ENCODE measurements at places on chromosomes 2 and 18.

GRCh38 chr18:22174341-22175145 is 5.2 kb downstream of the GATA6 start:
- no peak for DNase-seq

DNA sequence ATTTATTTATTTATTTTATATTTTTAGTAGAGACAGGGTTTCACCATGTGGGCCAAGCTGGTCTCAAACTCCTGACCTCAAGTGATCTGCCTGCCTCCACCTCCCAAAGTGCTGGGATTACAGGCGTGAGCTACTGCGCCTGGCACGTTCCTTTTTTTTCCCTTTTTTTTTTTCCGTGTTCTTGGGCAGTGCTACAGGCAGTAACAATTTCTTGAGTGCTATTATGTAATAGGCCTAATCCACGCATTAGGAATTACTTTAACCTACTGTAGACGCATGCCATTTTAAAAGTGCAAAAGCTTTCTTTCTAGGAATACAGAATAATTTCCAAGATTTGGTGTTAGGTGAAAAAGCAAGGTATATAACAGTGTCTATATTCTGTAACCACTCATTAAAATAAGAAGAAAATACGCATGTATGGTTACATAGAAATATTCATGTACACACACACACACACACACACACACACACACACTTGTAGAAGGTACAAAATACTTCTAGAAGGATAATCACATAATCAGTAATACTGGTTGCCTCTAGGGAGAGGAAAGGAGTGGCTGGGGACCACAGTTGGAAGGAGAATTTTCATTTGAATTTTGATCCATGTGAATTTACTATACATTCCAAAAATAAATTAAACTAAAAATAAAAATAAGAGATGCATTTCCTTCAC is 92.3 kb downstream of the METTL8 start:
- DNase-seq = no peak

DNA sequence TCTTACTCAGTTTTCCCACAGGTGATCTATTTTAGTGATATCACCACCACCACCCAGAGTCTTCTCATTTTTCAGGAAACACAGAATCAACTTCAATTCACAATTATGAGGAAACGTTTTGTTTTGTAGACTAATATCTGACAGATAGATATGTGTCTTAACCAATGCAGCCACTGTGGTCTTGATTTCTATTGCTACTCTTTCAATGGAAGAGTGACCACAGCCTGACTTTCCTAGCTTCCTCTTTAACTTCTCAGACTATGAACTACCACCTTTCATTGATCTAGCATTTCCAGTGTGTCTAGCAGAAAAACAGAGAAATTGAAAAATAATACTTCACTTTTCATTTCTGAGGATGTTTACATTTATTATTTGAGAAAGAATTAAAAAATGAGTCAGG is 20.5 kb downstream of the ADAM17 start:
- DNase-seq = no peak

- DNase-seq = no peak
These were observed 109.2 kb upstream of the SESTD1 start for GRCh38 chr2:179373816-179374215.

DNA sequence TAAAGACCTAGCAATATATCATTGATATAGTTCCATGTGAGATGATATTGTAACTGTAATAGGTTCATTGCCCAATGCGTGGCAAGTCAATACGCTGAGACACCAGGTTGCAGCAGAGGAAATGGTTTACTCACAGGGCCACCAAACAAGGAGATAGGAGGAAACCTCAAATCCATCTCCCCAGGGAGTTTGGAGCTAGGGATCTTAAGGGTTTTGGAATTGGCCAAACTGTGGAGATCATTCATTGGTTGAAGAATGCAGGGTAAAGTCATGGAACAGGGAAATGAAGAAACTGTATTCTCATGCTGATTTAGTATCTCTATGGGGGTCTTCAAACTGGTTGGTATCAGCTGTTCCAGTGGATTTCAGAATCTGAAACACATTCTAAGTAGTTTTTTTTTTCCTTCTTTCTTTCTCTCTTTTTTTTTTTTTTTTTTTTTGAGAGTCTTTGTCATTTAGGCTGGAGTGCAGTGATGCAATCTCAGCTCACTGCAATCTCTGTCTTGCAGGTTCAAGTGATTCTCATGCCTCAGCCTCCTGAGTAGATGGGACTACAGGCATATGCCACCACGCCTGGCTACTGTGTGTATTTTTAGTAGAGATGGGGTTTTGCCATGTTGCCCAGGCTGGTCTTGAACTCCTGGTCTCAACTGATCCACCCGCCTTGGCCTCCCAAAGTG is 30.7 kb upstream of the PPM1B start:
- no peak for DNase-seq

DNA sequence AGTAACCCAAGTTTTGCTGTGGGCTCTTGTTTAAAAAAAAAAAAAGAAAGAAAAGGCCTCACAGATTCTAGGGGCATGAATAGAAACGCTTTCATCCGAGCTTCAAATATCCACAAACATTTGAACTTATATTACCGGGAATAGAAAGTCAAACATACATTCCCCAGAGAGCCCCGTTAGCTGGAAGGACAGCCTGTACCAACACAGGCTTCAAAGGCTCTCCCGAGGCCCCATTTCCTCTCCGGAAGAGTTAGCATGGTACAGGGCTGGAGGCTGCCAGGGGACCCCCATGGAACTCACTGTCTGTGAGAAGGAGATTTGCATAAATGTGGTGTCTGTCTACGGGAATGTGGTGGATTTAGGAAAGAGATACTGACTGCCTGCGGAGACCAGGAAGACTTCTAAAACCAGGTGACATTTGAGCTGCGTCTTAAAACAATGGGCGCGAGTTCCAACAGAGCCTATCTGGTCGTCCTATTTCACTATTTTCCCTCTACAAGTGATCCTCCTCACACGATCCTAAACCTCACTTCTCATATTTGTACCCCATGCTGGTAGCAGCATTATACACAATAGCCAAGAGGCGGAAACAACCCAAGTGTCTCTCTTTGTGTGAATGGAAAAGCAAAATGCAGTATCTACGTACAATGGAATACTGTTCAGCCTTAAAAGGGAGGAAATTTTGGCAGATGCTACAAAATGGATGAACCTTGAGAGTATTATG is 820 bp upstream of the MATN3 start:
- no peak for DNase-seq

DNA sequence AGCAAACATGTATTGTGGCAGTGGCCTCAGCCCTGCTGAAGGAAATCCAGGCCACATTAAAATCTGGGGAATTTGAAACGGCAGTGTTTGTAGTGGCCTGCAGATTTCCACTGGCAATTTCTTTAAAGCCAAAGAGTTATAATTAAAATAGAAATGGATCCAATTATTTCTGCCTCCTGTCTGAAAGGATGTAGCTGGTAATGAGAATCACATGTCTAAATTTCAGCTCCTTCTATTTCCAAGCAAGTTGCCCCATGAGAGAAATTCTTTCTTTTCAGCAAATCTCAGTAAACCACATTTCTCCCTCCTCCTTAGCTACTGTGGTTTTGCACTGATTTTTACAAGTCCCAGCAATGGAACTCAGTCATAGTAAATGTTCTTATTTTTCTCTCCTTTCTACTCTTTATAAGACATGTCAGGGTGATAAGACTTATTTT is 55.4 kb upstream of the ZNF396 start:
- DNase-seq = no peak

GRCh38 chr2:121080013-121080772 is 204.8 kb downstream of the TFCP2L1 start:
- DNase-seq = peak; percentile 15

DNA sequence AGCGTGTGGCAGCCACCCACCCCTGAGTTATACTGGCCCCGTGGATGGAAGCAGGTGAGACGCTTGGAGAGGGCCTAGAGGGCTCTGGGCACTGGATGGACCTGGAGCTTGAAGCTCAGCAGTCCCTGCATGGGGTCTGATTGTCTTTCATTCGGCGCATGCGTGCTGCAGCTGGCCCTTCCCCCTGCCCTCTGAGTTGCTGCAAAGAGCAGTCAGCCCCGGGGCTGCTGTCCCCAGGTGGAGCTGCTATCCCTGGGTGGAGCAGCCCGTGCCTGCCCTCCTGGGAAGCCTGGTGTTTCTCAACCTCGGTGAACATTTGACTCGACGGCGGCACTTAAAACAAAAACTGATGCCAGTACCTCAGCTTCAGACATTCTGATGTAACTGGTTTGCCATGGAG is 29.6 kb downstream of the IGFBP5 start:
- no peak for DNase-seq

DNA sequence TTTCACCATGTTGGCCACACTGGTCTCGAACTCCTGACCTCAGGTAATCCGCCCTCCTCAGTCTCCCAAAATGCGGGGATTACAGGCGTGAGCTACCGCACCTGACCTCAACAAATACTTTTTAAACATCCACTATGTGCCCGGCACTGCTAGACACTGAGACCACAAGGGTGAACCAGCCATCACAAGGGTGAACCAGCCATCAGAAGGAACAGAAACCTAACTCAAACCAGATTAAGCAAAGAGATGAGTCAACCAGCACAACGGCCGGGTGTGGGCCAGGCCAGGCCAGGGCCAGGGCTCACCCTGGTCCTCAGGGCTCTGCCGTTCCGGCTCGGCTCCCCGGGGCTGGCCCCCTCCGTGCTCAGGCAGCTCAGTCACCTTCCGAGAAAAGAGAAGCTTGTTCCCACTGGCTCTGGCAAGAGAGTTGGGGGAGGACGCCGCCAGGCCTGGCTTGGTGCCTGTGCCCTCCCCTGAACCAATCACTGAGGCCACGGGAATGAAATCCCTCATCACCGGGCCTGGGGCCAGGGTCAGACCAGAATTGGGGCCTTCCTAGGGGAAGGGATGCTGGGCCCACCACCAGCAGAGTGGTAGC is 4.4 kb downstream of the TEX44 start:
- DNase-seq = no peak

DNA sequence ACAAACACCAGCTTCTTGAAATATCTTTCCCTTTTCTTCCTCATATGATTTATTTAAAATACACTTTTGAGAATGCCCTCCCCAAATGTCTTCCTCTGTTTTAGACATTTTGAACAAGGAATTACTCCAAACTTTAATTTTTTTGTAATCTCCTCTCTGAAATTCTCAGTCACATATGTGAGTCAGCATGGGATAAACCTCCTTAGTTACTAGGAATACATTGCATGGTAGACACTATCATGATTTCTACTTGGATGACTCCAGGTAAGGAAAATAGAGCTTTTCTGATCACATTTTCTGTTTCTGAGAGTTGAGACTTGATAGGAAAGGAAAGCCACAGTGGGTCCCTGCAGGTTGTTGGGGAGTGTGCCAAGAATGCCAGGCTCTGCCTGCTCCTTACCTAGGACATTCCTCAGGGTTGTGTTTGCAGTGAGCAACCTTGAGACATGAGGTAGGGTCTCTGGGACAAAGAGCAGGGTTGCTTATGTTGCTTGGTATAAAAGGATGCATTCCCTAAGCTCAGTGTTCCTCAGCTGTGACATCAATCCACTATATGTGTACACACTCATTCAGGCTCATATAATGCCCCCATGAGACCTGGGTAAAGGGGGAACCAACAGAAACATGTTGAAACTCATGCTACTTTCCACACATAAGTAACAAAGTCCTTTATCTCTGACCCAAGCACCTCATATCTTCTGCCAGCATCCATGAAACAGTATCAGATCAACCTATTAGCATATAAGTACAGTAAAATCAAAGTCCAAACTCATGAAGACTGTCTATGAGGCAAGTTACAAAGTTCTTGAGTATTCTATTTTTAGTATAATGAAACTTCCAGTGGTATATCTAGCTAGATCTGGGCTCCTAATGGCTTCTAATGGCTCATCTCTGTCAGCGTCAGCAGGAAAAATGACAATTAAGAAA is 112.8 kb upstream of the SCN1A start:
- DNase-seq = no peak

DNA sequence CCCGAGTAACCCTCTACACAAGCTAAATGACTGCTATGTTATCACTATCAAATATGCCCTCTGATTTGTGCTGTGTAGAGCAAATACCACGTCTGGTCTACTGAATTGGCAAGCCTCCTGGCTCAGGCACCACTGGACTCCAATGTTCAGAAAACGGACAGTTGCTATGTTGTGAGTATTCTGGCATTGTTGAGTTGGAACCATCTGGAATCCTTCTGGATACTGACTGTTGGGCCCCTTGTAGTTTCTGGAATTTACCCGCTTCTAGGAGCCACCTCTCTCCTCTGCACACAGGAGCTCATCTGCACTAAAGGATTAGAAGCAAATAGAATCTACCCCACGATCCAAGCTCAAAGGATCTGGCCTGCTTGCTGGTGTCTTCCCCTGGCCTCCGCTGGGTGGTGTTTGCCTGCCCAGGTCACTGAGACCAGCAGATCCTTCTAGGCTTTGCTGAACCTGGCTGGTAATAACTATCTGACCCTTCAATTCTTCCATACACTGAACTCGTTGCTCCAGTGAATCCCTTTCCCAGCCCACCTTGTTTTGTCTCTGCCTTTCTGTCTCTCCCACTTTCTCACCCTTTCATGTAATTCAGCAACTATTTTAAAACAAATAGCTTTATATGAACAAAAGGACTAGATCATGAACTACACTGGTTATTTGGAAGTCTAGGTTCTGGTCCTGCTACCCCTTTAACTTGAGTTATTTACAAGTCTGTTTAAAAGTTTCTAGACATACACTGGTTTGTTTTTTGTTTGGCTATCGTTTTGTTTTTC is 2.1 kb upstream of the HAAO start:
- no peak for DNase-seq

- no peak for DNase-seq
These were observed 114.3 kb downstream of the CACNB4 start for GRCh38 chr2:151984424-151985083.

DNA sequence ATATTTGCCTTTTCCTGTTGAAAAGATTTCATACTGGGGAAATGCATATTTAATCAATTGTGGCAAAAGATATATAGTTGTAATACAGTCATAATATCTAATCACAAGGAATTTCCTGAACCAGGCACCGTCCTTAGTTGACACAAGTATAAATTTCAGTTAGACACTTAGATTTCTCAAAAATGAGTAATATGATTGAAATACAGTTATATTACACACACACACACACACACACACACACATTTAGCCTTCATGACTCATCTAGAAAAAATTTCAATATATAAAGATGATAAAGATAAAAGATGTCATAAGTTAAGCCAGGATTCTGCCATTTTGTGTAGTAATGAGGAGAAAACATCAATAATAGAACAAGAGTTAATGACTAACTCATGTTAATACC is 258.4 kb upstream of the ZNF804A start:
- no peak for DNase-seq

Data from stimulated activated CD4-positive, alpha-beta T cell treated with anti-CD3 and anti-CD28 coated beads, Interleukin-1b, Interleukin-23, amount 100 ng/mL, for 48 hours (primary cell).